ENCODE measurements at places on chromosomes 6 and 20.

- DNase-seq, result no peak
Measured at GRCh38 chr6:56245903-56246351, 1.5 kb downstream of the COL21A1 start.

DNA sequence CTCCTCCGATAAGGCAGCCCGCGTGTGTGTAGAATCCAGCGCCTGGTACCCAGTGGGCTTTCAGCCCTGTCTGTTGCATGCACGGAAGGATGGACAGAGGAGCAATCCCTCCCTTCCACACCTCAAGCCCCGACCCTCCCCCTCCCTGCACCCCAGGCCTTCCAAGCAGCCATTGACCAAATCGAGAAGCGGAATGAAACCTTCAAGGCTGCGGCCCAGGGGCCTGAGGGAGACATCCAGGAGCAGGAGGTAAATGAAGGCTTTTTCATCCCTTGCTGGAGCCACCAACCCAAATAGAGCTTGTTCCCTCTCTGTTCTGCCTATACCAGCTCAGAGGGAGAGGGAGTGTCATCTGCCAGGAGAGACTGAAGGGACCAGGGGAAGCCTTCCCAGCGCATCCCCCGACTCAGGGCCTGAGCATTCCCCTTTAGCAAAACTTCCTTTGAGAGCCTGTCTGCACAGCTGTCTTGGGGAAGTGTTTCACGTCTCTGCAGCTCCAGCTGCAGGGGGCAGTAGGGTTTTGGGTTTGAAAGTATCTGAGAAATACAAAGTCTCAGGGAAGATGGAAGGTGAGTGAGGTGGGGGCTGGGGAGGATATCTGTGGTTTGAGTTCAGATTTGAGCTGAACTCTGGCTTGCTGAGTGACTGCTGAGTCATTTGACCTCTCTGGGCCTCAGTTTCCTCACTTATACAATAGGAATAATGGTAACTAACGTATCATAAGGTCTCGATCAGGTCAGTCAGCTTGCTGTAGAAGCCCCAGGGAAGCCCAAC is 16.1 kb downstream of the FGD2 start:
- DNase-seq, result no peak

- no peak for DNase-seq
Measured at GRCh38 chr6:170132561-170132991, 158.3 kb downstream of the DLL1 start.

DNA sequence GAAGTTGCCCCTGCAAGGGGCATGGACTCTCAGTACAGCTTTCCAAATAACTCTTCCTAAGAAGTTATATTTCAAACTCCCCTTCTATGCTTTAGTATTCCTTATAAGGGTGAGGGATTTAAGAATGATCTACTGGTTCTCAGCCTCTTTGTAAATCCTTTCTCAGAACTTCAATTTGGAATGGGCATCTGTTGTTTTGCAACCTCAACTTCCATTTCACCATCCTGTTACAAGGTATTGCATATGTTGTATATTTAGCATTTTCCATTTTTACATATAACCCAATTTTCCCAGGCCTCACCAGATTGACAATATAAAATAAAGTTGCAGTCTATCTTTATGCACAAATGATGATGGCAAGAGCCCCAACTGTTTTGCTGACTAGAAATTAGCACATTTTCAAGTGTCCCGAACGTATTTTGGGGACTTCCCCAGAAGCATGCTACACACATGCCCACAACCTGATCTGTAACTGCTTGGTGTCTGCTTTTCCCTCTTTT is 154.9 kb upstream of the CARMIL1 start:
- no peak for DNase-seq

- DNase-seq, result no peak
Measured at GRCh38 chr6:17519120-17519519, 81.0 kb upstream of the FAM8A1 start.

DNA sequence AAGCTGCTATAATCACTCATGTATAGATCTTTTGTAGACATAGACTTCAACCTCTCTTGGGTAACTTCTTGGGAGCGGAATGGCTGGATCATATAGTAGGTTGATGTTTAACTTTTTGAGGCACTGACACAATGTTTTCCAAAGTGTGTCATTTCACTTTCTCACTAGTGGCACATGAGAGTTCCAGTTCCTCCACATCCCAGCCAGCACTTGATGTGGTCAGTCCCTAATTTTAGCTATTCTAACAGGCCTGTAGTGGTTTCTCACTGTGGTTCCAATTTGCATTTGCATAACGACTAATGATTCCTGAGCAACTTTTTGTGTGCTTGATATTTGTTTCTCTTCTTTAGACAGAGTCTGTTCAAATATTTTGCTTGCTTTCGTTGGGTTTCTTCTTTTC is 221.3 kb downstream of the DLL1 start:
- no peak for DNase-seq

DNA sequence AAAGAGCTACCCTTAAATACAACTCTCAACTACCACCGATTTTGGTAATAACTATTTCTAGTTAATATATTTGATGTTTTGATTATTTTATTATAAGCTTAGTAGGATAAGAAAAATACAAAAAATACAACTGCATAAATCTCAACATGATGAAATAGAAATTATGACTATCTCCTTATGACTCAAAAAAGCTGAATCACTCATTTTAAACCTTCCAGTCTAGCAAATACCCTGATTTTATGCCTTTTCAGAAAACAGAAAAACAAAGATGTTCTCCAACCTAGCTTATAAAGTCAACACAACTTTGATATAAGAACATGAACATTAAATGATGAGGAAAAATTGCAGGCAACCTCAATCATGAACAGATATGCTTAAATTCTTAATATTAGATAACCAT is 40.2 kb upstream of the DSE start:
- no peak for DNase-seq

DNA sequence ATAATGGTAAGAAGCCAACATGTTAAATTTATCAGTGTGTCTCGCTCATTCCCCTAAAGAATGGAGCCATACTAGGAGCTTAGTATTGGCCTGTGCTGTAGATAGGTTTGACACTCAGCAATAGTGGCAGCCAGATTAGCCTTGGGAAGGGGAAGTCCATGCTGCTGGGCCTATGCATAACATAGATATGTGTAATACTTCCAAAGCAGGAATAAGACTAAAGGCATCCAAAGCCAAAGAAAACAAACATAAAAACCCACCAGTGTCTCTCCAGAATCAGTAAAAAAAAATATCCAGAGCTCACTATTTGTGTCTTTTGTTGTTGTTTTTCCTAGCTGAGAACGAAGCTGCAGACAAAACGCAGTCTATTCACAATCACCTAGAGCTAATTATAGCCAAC is 104.2 kb upstream of the STXBP5 start:
- no peak for DNase-seq

- DNase-seq, result no peak
Measured at GRCh38 chr20:37361336-37361735, 15.4 kb downstream of the SRC start.
